Naive thymus-derived CD8-positive, alpha-beta T cell (primary cell): ENCODE measurements at places on chromosomes 5 and 9. TPM values are rescaled to one million over a fixed set of nuclear protein-coding genes. Genes with fewer than 3 reads are reported as not detected.

Gene FBXW11
- total RNA-seq: 39.5 TPM

DNA sequence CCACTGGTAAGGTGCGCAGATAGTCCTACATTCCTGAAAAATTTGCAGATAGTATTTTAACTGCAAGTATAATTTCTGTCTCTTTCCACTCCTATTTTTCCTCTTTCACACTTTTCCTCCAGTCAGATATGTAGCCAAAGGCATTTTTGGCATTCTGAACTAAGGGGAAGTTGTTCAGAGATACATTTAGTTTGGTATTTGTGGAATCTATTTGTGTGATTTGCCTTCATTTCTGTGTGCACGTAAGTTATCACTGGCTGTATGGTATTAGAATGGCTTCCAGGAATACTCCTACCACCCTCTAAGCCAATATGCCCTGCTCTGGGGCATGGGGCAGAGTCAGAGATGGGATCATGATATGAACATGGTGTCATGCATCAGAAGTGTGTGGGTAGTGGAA lies 45.8 kb upstream of the GRAMD2B start:
- no peaks in the 10 kb centered on the region for H3K27me3 ChIP-seq
- H3K4me3 ChIP-seq: no peak overlapping the region
- peaks cover 6% of the 10 kb centered on the region for H3K36me3 ChIP-seq

GRCh38 chr5:149799119-149799623 lies 69.1 kb downstream of the PPARGC1B start:
- H3K27ac ChIP-seq: peak overlapping the region; percentile 71
- no peaks in the 10 kb centered on the region for H3K36me3 ChIP-seq
- no peak for DNase-seq
- peaks cover 42% of the 10 kb centered on the region for H3K4me1 ChIP-seq
- H3K4me3 ChIP-seq: no peak overlapping the region

DNA sequence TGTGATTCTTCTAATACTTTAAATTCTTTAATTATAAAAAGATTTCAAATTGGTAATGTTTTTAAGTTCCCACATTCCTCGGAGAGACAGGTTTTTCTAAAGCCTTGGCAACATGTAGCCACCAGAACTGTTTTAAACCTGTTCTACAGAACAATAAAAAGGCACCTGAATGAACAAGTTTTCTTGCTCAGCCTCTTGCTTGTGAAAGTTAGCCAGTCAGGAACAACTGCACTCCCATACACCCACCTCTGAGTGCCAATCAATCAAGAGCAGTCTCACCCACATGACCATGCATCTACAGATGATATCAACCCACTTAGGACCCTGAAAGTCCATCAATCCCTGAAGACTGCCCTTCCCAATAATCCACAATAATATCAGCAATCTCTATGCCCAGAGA lies 62.3 kb downstream of the AP3B1 start:
- H3K4me3 ChIP-seq: no peak overlapping the region
- peaks cover 7% of the 10 kb centered on the region for H3K36me3 ChIP-seq
- DNase-seq: no peak
- H3K4me1 ChIP-seq: peaks cover 20% of the 10 kb centered on the region
- no peaks in the 10 kb centered on the region for H3K27me3 ChIP-seq
- no peak overlapping the region for H3K27ac ChIP-seq

DNA sequence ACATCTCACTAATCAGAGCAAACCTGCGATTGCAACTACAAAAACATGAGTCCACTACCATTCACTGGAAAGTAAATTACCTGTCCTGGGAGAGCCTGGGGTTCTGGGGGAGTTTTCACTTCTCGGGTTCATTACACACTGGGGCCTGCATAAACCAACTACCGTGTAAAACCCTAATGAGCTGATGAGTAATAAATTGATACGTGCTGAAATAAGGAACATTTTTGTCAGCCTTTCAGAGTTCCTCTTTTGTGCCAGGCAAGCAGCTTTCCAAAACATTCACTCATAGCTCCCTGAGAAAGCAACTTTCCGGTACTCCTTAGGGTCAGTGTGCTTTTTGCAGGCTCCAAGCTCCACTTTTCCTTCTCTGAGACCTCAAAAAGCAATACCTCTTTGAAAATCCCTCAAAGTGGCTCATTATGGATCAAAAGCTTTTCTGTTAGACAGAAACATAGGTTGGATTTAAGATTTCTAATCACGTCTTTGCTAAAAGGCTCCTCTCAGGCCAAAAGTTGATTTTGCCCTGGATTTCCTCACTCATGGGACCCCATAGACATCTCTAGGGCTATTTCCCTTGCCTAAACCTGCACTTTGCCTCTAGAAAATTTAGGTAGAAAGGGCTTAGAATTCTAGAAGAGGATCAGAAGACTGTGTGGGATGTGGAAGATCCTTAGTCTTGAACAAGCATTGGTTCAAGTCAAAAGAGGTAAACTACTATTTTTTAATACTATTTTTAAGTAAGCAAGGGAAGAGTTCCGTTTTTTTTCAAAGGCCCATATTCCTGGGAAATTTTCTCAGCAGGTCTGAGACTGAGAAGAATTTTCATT lies 74.8 kb downstream of the ST8SIA4 start:
- peaks cover 34% of the 10 kb centered on the region for H3K4me1 ChIP-seq
- no peak overlapping the region for H3K4me3 ChIP-seq
- DNase-seq: no peak
- H3K27me3 ChIP-seq: no peaks in the 10 kb centered on the region
- no peak overlapping the region for H3K27ac ChIP-seq

GRCh38 chr5:68011801-68012200 lies 203.8 kb upstream of the PIK3R1 start:
- DNase-seq: no peak
- H3K4me1 ChIP-seq: no peaks in the 10 kb centered on the region
- peaks cover 4% of the 10 kb centered on the region for H3K36me3 ChIP-seq
- no peak overlapping the region for H3K27ac ChIP-seq

Gene SMIM32
- not detected for total RNA-seq

- no peaks in the 10 kb centered on the region for H3K36me3 ChIP-seq
- H3K4me1 ChIP-seq: no peaks in the 10 kb centered on the region
- H3K4me3 ChIP-seq: no peak overlapping the region
- DNase-seq: no peak
- no peak overlapping the region for H3K27ac ChIP-seq
- no peaks in the 10 kb centered on the region for H3K27me3 ChIP-seq
These were observed 59.4 kb upstream of the BASP1 start for GRCh38 chr5:17157916-17158529.

GRCh38 chr5:116571568-116572349 lies 2.9 kb downstream of the SEMA6A start:
- DNase-seq: no peak
- H3K36me3 ChIP-seq: no peaks in the 10 kb centered on the region
- peaks cover 68% of the 10 kb centered on the region for H3K27me3 ChIP-seq
- no peak overlapping the region for H3K4me3 ChIP-seq

DNA sequence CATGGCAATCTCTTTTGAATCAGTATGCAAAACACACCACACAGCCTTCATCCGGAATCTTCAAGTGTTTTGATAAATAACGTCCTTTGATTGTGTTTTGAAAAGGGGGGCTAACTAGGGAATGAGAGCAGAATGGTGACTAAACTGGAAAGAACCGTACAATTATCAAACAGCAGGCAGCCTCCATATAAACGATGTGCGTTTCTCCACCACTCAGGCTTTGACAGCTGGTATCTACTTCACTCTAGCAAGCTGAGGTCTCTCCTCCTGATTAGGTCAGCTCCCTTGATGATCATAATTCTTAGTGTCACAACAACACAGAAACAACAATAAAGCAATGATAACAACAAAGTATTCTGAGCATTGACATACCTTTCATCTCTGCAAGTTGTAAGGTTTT lies 465.9 kb downstream of the TUSC1 start:
- H3K36me3 ChIP-seq: peaks cover 3% of the 10 kb centered on the region
- no peak overlapping the region for H3K4me3 ChIP-seq
- no peak overlapping the region for H3K27ac ChIP-seq
- H3K27me3 ChIP-seq: no peaks in the 10 kb centered on the region
- H3K4me1 ChIP-seq: no peaks in the 10 kb centered on the region

DNA sequence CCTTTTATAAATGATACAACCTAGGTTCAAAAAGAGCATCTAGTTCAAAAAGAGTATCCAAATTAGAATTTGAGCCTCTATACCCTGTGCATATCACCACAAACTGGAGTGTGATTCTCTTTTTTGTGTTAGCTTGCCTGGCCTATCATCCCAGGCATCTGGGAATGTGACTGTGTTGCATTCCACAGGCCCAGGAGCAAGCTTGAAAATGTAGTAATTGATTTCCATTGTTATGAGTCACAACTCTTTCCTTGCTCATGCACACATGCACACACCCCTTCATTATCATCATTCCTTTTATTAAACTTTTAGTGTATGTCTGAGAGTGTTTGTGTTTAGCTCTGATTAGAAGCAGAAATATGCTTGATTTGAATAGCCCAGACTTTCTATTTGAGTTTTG lies 75.2 kb downstream of the FCHO2 start:
- no peaks in the 10 kb centered on the region for H3K4me1 ChIP-seq
- no peak overlapping the region for H3K4me3 ChIP-seq
- H3K36me3 ChIP-seq: no peaks in the 10 kb centered on the region
- no peak overlapping the region for H3K27ac ChIP-seq

Gene TAF11L10
- not detected for total RNA-seq

GRCh38 chr9:134352247-134352933 lies 26.1 kb downstream of the RXRA start:
- peaks cover 6% of the 10 kb centered on the region for H3K4me1 ChIP-seq
- H3K27ac ChIP-seq: no peak overlapping the region
- H3K27me3 ChIP-seq: no peaks in the 10 kb centered on the region
- no peak overlapping the region for H3K4me3 ChIP-seq
- no peaks in the 10 kb centered on the region for H3K36me3 ChIP-seq

DNA sequence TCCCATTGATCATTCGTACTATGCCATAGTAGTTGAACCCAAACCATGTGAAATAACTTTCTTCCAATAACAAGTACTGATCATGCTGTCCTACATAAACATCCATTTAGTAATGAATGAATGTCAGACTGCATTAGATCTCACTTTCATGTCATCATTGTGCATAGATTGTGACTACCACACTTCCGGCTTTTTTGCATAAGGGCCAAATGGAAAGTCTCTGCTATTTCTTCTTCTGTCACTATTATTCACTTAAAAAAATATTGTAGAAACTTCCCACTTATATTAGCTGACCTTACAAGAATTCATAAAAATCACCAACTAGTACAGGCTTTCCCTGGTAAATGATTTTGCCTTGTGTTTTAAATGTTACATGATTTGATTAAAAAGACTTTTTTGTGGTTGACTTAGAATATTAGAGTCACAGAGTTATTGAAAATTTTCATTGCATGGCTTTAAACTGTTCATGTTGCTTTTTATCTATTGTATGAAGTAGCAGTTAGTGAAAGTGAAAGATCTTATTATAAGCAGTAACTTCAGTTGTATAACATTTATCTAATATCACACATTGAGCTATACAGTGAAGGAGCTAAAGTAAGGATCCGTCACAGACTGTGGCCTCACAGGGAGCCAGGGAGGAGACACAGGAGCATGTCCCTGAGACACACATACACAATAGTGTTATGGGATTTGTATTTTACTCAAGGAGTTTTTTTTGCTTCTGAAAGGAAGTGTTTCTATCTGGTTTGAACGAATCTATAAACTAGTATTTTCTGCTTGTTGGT lies 33.9 kb downstream of the LMNB1 start:
- no peak for DNase-seq
- H3K36me3 ChIP-seq: peaks cover 21% of the 10 kb centered on the region
- no peak overlapping the region for H3K4me3 ChIP-seq
- peak overlapping the region; percentile 20 for H3K27ac ChIP-seq
- no peaks in the 10 kb centered on the region for H3K27me3 ChIP-seq

GRCh38 chr9:128494746-128495129 lies 9.8 kb upstream of the GLE1 start:
- H3K36me3 ChIP-seq: peaks cover 53% of the 10 kb centered on the region
- no peaks in the 10 kb centered on the region for H3K27me3 ChIP-seq
- peak overlapping the region; percentile 90 for H3K27ac ChIP-seq

GRCh38 chr9:122370869-122371755 lies at the start of gene PTGS1:
Gene PTGS1 (plus strand): TSS chr9:122371024. CDS start chr9:122371085, 61 bp downstream.
- no peak within 1 kb of the TSS for H3K27ac ChIP-seq
- H3K27me3 ChIP-seq: peaks cover 12% of the 10 kb centered on the region
- no peak for DNase-seq
- H3K4me3 ChIP-seq: peak within 1 kb of the TSS; percentile 70
- H3K4me1 ChIP-seq: peaks cover 14% of the 10 kb centered on the region
- no peaks in the 10 kb centered on the region for H3K36me3 ChIP-seq

- H3K4me1 ChIP-seq: no peaks in the 10 kb centered on the region
- no peak overlapping the region for H3K4me3 ChIP-seq
- no peaks in the 10 kb centered on the region for H3K36me3 ChIP-seq
- DNase-seq: no peak
- H3K27ac ChIP-seq: no peak overlapping the region
These were observed 23.3 kb downstream of the KCNMB1 start for GRCh38 chr5:170365831-170366230.

Gene NPR3
- total RNA-seq: 0.08 TPM

Gene GAS1
- total RNA-seq: 0.91 TPM

DNA sequence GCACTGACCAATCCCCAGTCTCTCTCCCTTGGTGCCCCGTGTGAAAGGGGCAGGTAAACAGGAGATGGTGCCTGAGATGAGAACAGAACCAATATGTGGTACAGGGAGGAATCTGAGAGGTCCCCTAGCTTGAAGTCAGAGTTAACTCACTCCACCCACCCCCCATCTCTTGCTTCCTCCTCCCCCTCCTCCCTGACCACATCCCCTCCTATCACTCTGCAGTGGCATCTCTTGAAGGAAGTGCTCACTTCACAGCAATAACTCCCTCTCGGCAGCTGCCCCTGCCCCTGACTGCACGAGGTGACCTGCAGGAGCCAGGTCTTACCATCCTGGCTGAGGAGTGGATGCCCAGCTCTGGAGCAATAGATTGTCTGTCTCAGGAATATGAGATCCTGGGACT lies 224.0 kb downstream of the GAS1 start:
- peak; percentile 29 for DNase-seq
- peak overlapping the region; percentile 73 for H3K27ac ChIP-seq
- H3K27me3 ChIP-seq: peaks cover 7% of the 10 kb centered on the region
- H3K4me1 ChIP-seq: peaks cover 9% of the 10 kb centered on the region
- no peak overlapping the region for H3K4me3 ChIP-seq

Gene IL5
- total RNA-seq: not detected

DNA sequence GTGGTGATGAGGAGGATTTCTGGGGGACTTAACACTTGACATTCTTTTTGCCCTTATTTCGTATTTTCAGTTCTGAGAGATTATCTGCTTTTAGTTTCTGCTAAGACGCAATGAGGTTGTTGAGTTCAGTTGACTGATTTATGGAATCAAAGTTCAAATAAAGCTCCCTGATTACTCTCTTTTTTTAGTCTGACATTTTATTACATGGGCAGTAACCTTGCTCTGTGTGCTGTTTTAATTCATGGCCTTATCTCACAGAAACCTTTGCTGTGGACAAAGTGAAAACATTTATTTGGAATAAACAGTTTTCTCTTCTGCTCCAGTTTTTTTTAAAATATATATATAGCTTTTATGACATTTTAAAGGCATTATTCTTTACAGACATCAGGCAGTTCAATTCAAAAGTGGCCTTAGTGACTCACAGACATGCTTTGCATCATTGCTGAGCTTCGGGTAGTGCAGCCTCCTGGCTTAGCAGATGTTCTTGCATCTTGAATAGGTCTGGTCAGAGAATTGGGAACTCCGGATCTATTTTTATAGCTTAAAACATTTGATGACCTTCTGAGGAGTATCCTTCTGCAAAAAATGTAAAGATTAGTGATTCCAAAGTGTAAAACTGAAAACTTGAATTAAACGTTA lies 162.9 kb downstream of the FAM170A start:
- no peak overlapping the region for H3K27ac ChIP-seq
- H3K4me1 ChIP-seq: no peaks in the 10 kb centered on the region
- DNase-seq: no peak
